ENCODE measurements at places on chromosomes 12 and 14. TPM values are rescaled to one million over a fixed set of nuclear protein-coding genes. Genes with fewer than 3 reads are reported as not detected.

Gene ADGRD1
- 97.6 TPM for total RNA-seq

Gene MYH6
- not detected for total RNA-seq

Gene TCL1A
- total RNA-seq: not detected

Gene SDSL
- 3.8 TPM for total RNA-seq

Gene SOAT2
- total RNA-seq: 0.63 TPM

Gene ARHGDIB
- total RNA-seq: 143 TPM

Gene CAPS2
- total RNA-seq: 17.9 TPM

Gene GPR132
- 2.9 TPM for total RNA-seq

Gene MANSC4
- not detected for total RNA-seq

Gene PRR4
- 2.6 TPM for total RNA-seq

Gene A2M
- 2,389 TPM for total RNA-seq

Gene NELL2
- total RNA-seq: 1.2 TPM

Gene C12orf42
- not detected for total RNA-seq

Gene P2RX2
- total RNA-seq: 0.27 TPM

Data from aorta (tissue), 5 donors.